IMR-90 (cell line): ENCODE measurements at places on chromosomes 3 and 15. TPM values are rescaled to one million over a fixed set of nuclear protein-coding genes. Genes with fewer than 3 reads are reported as not detected.

Gene SCAANT1
- total RNA-seq = not detected in 2 replicates

Gene SPINT1
- total RNA-seq = 0.56 and 0.90 TPM in 2 replicates

Gene ITGA11
- total RNA-seq = 2.5 and 4.1 TPM in 2 replicates

Gene ZNF710
- 8.2 and 8.9 TPM in 2 replicates for total RNA-seq

Gene SPINK8
- total RNA-seq = not detected in 2 replicates

DNA sequence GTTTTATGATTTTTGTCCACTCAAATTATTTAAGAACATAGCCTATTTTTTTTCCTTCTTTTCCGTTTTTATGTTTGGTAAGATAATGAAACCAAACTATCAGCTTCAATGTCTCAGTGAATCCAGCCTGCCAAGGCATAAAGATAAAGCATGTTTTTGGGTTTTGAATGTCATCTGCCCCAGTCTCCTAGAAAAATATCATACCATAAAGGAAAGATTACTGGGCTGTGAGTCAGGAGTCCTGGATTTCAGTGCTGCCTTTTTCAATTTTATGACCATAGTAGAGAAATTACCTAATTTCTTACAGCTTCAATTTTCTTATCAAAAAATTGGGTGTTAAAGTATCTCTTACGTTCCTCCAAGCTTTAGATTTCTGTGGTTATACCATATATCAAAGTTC lies 87.5 kb downstream of the GAP43 start:
- H3K27me3 ChIP-seq = no peaks in the 10 kb centered on the region; the same call in 1 of the 2 replicates
- peaks cover 2% of the 10 kb centered on the region; the same call in 1 of the 2 replicates for H3K4me1 ChIP-seq
- no peak overlapping the region for H3K27ac ChIP-seq

DNA sequence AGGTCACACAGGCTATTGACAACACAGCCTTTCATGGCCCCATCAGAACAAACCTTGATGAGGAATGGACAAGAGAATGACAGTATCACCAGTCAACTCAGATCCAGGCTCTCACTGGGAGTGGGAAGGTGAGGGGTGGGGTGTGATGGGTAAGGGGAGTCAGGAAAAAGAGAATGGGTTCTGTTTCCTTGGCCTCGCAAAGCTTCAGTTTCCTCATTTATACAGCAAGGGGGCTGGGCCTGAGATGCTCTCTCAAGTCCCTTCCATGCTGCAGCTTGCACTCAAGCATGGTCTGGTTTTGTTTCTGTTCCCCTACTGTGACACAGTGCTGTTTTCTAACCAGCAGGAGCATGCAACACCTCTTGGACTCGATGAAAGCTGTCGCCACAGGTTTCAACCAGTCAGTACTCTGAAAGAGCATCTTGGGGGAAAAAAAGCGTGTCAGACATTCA lies 65.7 kb upstream of the IL12A start:
- no peak for DNase-seq
- H3K4me1 ChIP-seq = peaks cover 9% of the 10 kb centered on the region
- no peaks in the 10 kb centered on the region for H3K36me3 ChIP-seq
- H3K4me3 ChIP-seq = no peak overlapping the region
- no peak overlapping the region for H3K27ac ChIP-seq

GRCh38 chr15:97976766-97977503 lies 16.4 kb downstream of the ARRDC4 start:
- no peak overlapping the region for H3K27ac ChIP-seq
- H3K4me1 ChIP-seq = no peaks in the 10 kb centered on the region
- H3K4me3 ChIP-seq = no peak overlapping the region
- DNase-seq = no peak
- H3K36me3 ChIP-seq = no peaks in the 10 kb centered on the region

- H3K4me1 ChIP-seq = peaks cover 8% of the 10 kb centered on the region
- no peak overlapping the region for H3K27ac ChIP-seq
- no peaks in the 10 kb centered on the region for H3K36me3 ChIP-seq
- H3K4me3 ChIP-seq = no peak overlapping the region
These were observed 39.5 kb upstream of the TSEN2 start for GRCh38 chr3:12444582-12445471.

- H3K36me3 ChIP-seq = no peaks in the 10 kb centered on the region
- no peak for DNase-seq
- peaks cover 2% of the 10 kb centered on the region; the same call in 1 of the 2 replicates for H3K4me1 ChIP-seq
- no peak overlapping the region for H3K27ac ChIP-seq
- H3K27me3 ChIP-seq = no peaks in the 10 kb centered on the region
- H3K4me3 ChIP-seq = no peak overlapping the region
These were observed 5.0 kb downstream of the SUCNR1 start for GRCh38 chr3:151878465-151878864.
